Stimulated activated CD8-positive, alpha-beta memory T cell treated with anti-CD3 and anti-CD28 coated beads, Interleukin-2, amount 100 ng/mL, for 48 hours (primary cell): ENCODE measurements at places on chromosomes 2 and 18.

- DNase-seq, result no peak
These were observed 150.6 kb downstream of the RIF1 start for GRCh38 chr2:151560289-151560688.

DNA sequence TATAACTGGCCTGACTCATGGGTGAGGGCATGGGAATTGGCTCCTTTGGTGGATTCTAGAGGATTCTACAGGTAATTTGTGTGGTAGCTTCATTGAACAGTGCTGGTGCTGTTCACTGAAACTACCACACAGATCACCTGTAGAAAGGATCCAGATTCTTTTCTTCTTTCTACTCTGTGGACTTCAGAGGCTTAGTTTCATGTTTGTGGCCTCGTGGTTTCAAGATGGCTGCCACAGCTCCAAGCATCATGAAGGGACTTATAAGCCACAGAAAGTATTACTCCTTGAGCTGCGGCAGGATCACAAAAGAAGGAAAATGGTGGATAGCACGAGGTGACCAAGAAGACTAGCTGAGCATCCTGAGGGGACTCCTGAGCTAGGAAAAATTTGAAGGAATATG is 88.9 kb downstream of the ADCYAP1 start:
- no peak for DNase-seq

- DNase-seq, result no peak
These were observed 24.2 kb upstream of the BZW1 start for GRCh38 chr2:200787351-200788120.

- no peak for DNase-seq
These were observed 114.3 kb upstream of the PPP1CB start for GRCh38 chr2:28637066-28638047.

GRCh38 chr18:62346333-62347088 is 21.4 kb downstream of the TNFRSF11A start:
- DNase-seq, result no peak

DNA sequence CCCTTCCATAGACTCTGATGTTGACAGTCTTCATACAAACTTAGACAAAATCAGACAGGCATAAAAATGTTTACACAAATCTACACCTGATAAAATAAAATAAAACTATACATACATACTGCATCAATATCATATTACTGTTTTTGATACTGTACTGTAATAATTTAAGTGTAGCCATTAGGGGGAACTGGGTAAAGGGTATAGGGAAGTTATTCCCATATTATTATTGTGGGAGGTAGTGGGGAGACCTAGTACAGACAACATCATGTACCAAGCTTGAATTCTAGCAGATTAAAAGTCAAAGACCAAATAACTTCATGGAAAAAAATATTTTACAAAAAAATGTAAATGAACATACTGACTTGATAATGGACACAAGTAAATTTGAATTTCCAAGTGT is 43.3 kb downstream of the PUM2 start:
- DNase-seq, result no peak

- DNase-seq, result no peak
These were observed 35.8 kb upstream of the EML6 start for GRCh38 chr2:54687595-54688152.

DNA sequence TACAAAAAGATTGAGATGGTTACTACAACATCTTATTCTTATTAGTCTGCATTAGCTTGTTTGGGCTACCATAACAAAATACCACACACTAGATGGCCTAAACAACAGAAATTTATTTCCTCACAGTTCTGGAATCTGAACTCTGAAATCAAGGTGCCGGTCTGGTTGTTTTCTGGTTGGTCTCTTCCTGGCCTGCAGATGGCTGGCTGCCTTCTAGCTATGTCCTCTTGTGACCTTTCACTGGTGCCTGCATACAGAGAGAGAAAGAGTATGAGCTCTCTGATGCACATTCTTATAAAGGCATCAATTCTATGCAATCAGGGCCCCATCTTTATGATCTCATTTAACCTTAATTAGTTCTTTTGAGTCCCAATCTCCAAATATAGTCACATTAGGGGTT is 696.5 kb downstream of the TDRD15 start:
- no peak for DNase-seq

DNA sequence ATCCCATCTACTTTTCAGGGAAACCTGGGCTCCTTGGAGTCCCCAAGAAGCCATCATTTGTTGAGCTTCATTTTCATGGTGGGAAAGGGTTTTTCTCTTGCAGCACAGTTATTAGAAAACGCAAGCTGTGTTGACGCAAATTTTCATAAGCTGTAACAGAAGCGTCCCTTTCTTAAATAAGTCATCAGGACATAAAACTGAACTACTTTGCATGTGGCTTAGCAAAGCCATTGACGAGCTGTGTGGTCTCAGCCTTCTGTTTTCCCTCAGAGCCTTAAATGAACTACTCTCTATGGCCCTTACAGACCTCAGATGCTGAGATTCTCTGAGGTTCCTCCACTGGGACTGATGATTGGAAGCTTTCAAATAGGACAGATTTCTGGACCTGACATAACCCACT is 85.1 kb downstream of the ARL4C start:
- no peak for DNase-seq

DNA sequence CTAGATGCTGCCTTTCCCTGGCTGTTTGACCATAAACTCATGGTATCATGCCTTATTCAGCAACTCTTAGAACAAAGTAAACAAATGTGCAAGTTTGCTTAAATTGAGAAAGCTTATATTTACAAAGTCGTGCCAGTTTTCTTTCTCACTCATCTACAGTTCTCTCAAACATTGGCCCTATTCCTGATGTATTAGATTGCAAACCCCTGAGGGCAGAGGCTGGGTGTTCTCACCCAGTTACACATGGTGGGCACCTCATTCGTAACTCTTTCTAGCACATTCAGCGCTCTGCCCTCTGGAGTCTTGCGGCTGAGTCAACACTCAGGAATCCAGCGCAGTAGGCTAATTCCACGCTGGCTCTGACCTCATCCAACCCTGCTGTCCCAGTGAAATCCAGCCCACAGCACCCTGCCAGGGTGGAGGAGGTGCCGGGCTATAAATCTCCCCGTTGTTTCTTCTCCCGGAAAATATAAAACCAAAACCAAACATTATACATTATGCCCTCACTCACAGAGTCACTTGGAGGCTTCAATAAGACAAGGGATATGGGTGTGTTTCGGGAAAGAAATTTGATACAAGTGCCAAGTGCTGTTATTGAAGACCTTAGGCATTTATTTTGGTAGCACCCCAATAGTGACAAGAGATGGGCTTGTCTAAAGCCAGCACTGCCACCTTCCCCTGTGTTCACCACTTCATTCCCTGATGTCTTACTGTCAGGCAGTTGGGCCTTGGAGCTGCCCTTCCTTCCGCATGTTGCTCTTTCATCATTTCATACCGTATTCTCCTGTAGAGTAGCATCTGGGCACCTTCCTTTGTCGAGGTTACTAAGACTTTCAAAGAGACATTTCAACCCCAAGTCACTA is 287.4 kb downstream of the PRKCE start:
- no peak for DNase-seq

- peak; percentile 21 for DNase-seq
These were observed 775 bp downstream of the SPRED2 start for GRCh38 chr2:65431421-65432226.

DNA sequence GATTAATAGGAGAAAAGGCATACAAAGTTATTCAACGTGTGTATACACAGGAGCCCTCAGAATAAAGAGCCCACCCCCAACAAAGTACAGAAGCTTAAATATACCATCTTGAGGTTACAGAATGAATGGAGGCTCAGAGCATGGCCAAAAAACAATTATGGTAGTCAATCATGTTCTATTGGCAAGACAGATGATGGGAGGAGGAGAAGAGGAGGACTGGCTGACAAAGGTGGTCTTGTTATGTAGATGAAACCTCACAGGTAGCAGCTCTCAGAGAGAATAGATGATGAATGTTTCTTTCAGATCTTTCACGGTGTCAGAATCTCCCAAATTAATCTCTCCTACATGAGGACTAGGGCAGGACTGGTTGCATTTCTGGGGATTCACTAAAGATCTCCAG is 66.0 kb downstream of the ARL4C start:
- DNase-seq, result no peak

- no peak for DNase-seq
These were observed 179.0 kb downstream of the ASXL3 start for GRCh38 chr18:33757037-33757436.

DNA sequence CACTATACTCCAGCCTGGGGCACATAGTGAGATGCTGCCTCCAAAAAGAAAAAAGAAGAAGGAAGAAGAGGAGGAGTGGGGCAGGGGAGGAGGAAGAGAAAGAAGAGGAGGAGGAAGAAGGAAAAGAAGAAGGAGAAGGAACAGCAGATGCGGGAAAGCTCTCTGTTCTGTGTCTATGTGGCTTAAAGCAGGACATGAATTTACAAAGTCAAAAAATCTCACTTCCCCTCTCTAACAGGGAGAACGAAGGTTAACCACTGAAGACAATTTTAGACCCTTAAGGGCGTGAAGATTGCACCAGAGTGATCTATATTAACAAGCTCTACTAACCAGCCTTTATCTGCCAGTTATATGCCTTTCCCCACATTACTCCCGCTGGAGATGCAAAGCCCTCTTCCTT is 258.9 kb downstream of the METTL4 start:
- no peak for DNase-seq

- no peak for DNase-seq
These were observed 236.9 kb downstream of the AGPS start for GRCh38 chr2:177629357-177630024.

- DNase-seq, result no peak
These were observed 35.2 kb upstream of the STPG4 start for GRCh38 chr2:47190188-47190881.

GRCh38 chr2:47014564-47015051 is 99.0 kb upstream of the MCFD2 start:
- no peak for DNase-seq

- DNase-seq, result no peak
These were observed 148.5 kb upstream of the CBLN2 start for GRCh38 chr18:72692595-72692994.

DNA sequence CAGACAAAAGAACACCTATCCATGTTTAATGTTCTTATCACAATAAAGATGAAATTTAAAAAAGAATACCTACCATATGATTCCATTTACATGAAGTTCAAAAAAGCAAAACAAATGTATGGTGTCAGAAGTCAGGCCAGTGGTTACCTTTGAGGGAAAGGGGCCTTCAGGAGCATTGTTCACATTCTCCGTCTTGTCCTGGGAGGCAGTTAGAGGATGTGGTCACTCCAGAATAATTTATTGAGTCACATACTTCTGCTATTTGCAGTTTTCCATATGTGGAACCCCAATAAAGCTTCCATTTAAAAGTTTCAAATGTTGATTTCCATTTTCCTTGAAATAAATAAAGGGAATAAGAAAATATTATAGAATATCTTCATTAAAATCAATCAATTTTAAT is 41.6 kb upstream of the POU3F3 start:
- no peak for DNase-seq

DNA sequence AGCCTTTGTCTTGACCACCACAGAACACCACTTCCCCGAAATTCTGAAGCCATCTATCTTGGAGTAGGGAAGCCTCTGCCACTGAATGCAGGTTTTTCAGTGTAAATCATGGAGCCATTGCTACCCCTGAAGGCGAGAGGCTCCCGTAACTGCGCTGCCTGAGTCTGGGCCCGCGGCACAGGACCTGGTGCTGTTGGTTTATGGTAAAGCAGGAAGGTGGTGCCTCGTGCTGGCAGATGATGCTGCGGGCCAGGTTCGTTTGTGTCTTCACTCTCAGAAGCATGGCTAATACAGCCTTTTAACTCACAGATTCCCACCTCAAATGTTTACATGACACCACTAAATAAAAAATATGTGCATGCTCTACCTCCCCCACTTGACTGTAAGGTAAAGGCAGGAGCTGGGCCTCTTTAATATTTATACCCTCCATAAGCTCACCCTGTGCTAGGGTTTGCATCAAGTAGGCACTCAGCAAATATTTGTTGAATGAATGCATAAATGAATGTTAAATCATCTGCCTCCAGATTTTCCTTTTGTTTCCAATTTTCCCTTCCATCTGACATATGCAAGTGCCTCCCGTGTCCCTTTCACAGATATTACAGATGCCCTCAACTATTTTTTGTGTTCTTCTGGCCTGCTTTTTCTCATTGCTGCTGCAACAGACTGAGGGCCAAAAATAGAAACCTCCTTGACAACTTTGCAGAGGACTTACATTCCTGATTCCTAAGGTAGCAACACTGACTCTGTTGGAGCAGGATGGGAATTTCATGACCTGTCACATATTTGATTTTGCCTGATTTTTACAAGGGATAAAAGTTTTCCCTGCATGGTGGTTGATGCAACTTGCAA is 83.5 kb upstream of the CPO start:
- no peak for DNase-seq

GRCh38 chr2:223099561-223099960 is 47.6 kb downstream of the KCNE4 start:
- DNase-seq, result no peak

DNA sequence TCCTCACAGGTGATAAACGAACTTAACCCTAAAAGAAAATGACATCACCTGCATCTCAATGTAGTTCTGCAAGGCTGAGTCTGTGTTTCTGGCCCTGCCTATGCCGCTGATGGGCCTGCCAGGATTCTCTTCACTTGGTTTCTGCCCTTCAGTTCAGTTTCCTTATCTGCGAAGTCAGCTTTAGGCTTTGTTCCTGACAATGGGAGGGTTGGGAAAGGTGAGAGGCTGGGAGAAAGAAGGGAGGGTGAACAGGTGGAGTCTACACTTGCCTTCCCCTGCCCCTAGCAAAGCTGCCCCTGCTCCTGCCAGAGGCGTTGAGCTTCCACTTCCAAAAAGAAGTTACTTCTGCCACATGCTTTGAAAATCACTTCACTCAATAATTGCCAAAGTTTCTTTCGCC is 124.0 kb upstream of the APCDD1 start:
- no peak for DNase-seq

DNA sequence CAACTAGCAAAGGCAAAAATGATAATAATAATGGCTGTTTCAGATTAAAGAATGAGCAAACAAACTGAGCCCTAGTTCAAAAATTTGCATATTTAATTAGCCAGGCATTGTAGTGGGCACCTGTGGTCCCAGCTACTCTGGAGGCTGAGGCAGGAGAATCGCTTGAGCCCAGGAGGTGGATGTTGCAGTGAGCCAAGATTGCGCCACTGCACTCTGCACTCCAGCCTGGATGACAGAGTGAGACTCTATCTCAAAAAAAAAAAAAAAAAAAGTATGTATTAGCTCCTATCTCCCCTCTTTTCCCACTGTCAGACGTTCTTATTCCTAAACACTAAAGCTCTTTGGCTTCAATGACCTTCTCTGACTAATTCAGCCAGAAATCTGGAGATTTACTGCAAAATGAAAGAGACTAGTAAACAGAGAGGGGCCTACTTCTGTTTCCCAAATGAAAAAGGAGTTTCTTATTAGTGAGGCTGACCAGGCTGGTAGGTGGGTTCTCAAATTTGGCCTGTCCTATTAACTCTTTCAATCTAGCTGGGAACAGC is 3.9 kb upstream of the SRBD1 start:
- DNase-seq, result no peak

DNA sequence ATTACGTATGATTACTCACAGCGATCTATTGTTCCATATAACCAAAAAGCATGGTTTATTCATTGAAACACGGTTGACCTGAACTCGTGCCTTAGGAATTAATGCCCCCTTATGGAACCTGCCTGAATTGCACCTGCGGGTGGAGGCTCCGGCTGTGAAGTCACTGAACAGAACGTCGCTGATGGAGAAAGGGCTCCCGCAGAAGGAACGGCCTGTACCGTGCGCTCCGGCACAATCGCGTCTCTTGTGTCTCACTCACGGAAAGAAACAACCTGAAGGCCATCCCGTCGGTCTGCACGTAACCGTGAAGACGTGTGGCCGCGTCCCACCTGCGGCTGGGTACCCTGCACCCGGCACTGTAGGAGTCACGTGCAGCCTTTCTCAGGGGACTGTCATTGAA is 133.1 kb downstream of the NFATC1 start:
- DNase-seq, result no peak
